ENCODE measurements at places on chromosomes 1 and 21.

- peak; percentile 6 for DNase-seq
Measured at GRCh38 chr1:21175670-21176581, 771 bp downstream of the EIF4G3 start.

- DNase-seq = no peak
Measured at GRCh38 chr1:11283151-11283550, 10.2 kb downstream of the UBIAD1 start.

DNA sequence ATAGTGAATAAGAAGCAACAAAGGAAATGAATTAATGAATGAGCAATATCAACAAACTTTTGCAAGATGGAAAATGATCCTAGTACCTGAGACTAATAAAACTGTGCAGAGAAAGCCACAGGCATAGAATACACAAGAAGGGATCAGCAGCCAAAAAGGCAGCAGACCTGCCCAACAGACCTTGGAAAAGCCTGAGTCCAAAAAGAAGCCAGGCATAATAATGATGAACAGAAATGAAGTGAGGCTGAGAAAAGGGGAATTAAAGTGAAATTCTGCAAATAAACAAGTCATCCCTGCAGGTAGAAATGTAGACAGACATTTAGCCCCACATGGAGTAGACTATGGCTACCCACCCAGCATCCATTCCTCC is 10.3 kb upstream of the PHTF1 start:
- DNase-seq = no peak

DNA sequence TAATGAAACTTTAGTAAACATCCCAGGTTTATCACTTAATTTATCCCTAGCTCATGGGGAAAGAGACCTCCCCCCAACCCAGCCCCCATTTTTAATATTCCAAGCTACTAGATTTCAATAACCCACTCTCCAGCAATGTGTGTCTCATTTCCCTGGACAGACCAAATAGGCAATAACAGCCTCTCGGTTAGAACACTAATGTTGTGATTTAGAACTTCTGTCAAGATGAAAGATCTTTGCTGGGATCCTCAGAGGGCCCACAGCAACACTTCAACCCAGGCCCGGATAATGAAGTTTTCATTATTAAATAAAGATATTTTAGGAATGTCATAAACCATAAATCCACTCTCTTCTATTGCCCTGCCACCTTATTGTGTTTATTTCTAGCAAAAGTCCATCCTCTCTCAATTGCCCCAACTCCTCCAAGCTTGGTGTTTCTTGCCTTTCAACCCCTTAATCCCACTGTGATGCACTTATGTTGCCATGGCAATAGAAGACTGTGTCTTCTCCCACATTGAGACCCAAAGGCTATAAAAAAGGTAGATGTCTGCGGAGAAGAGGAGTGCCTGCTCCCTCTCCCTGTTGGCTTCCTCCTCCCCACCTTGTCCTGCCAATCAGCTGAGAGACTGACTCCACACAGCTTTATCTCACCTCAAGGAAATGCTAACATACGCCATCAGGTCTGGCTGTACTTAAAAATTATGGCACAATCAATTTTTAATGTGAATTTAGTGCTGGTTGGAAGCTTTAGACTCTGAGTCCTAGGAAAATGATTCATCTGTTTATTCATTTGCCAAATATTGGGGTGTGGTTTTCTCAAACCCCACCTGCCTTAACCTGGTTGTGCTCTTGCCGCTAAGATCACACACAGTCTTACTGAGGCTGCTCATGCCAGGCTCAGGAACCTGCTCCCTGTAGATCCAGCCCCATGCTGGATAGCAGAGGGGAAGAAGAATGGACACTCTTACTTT is 258.3 kb upstream of the CAMK1G start:
- no peak for DNase-seq

DNA sequence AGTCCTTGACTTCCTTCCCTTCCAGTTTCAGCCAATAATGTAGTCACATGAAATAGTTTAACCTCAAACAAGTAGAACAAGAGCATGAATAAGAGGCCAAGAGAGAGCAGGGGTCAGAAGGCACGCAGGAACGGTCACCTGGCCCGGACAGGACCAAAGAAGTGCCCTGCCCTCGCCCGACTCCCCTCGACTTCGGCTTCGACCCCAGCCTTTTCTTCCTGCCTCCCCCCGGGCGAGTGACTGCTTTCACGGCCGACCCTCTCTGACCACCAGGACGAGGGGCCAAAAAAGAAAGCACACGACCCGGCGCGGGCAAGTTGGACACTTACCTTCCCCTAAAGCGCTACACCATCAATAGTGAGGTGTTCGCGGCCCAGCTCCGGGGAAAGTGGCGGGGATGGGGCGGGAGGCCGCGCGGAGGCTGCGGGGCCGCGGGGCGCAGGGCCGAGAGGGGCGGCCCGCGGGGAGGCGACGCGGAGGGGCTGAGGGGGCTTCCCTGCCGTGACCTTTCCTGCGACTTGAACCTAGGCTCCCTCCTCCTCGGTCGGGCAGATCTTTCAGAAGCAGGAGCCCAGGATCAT is 519 bp downstream of the RERE start:
- no peak for DNase-seq

DNA sequence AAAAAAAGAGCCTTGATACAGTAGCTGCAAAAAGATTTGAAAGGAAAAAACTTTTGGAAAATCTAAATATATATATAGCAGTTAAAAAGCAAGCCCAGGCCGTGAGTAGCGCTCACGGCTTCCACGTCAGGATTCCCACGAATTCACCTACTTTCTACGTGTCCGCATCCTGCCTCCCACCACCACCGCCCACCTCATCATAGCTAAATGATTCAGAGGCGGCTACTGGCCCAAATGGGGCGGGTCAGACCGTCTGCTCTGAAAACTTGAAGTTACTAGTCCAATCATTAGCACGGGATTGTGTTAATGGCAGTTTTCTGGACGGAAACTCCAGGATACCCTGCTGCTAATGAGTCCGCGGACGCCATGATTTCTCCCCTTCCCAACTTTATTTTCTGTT is 1.3 kb upstream of the CCSAP start:
- no peak for DNase-seq

GRCh38 chr1:97806996-97807520 is 113.8 kb downstream of the DPYD start:
- DNase-seq = no peak

GRCh38 chr1:7555391-7556185 is 215.5 kb upstream of the VAMP3 start:
- no peak for DNase-seq

- no peak for DNase-seq
Measured at GRCh38 chr1:232305050-232305449, 324.9 kb downstream of the SIPA1L2 start.

GRCh38 chr1:91621907-91622306 is 121.3 kb downstream of the CDC7 start:
- DNase-seq = no peak

DNA sequence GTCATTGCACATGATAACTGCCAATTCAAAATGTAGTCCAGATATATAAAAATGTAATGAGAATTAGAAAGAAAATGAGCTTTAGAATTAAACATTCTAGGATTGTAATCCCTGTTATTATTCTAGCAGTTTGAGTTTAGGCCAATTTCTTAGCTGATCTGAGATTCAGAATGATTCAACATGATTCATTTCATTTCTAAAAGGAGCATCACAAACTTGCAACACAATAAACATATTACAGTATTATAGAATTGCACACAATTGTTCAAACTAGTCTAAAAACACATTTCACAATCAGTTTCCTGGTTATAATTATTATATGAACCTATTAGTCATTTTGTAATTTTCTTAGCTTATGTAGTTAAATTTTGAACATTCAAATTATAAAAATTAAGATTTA is 43.3 kb upstream of the TSHB start:
- DNase-seq = no peak

- no peak for DNase-seq
Measured at GRCh38 chr1:65393347-65393746, 27.1 kb upstream of the LEPR start.

- no peak for DNase-seq
Measured at GRCh38 chr1:106055855-106056254, 1000.6 kb upstream of the PRMT6 start.

GRCh38 chr1:185360714-185361113 is 43.7 kb upstream of the IVNS1ABP start:
- DNase-seq = no peak

GRCh38 chr21:18318156-18318555 is 73.5 kb downstream of the CHODL start:
- no peak for DNase-seq

DNA sequence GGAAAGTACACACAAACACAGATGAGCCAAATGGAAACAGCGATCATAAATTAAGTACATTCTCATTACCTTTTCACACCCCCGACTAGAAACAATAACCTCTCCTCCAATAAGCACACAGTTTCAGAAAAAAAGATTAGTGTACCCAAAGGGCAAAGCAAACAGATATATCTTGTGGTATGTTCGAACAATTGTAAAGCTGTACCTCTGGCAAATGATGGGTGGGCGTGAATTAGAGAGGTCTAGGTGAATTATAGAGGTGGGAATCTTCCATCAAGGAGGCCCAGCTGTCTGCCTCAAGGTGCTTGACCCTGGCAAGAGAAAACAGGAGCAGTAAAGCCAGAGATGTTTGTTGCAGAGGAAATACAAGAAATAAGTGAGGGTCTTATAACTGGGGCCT is 715.3 kb upstream of the NEGR1 start:
- no peak for DNase-seq

DNA sequence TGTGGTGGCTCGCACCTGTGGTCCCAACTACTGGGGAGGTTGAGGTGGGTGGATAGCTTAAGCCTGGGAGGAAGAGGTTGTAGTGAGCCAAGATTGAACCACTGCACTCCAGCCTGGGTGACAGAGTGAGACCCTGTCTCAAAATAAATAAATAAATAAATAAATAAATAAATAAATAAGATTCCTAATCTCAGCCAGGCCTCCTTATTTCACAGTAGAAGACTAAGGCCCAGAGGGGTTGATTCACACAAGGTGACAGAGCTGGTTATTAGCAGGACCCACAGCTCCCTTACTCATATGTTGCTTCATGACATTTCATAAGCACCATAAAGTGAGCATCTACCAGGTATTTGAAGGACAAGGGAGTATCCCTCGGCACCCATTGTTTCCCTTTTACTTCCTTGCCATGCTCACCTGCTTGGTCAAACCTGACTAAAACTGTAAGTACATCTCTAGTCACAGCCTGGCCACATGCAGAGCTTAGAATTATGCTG is 32.7 kb downstream of the ALG14 start:
- DNase-seq = no peak

- no peak for DNase-seq
Measured at GRCh38 chr1:203044546-203045250, 18.4 kb downstream of the PPFIA4 start.

DNA sequence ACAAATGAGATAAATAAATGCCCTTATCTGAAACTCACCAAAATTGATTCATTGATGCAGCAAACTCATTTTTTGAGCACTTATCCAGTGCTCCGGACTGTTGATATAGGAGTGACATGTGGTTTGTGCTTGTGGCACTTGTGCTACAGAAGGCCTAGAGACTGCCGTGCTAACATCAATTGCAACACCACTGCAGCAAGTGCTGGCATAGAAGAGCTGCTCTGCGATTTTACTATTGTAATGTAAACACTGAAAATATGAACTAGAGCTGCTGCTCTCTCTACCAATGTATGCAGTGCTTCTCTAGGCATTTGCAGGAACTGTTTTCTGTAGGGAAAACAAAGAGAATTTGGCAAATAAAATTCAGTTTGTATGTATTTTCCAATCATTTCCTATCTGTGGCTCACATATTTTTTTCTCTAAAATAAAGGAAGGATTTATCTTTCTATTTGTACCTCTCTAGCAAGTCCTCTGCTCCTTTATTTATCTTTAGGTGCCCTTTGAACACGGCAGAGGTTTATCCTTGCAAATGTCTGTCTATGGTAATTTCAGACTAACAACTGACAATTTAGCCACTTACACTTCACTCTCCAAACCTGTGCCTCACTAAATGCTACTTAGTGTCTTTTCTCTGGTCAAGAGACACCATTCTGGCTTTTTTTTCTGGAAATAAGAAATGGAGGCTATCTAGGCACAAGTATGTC is 409.5 kb upstream of the ADGRL2 start:
- no peak for DNase-seq

- no peak for DNase-seq
Measured at GRCh38 chr1:206663362-206663761, 21.3 kb upstream of the MAPKAPK2 start.

- no peak for DNase-seq
Measured at GRCh38 chr1:214066936-214067335, 79.2 kb downstream of the PROX1 start.

GRCh38 chr1:107865627-107866026 is 99.4 kb downstream of the VAV3 start:
- no peak for DNase-seq

- DNase-seq = no peak
Measured at GRCh38 chr1:247647864-247648263, 31.7 kb downstream of the OR13G1 start.

GRCh38 chr1:50246869-50247268 is 138.1 kb downstream of the ELAVL4 start:
- no peak for DNase-seq

GRCh38 chr21:17841103-17841502 is 21.9 kb upstream of the C21orf91 start:
- no peak for DNase-seq

DNA sequence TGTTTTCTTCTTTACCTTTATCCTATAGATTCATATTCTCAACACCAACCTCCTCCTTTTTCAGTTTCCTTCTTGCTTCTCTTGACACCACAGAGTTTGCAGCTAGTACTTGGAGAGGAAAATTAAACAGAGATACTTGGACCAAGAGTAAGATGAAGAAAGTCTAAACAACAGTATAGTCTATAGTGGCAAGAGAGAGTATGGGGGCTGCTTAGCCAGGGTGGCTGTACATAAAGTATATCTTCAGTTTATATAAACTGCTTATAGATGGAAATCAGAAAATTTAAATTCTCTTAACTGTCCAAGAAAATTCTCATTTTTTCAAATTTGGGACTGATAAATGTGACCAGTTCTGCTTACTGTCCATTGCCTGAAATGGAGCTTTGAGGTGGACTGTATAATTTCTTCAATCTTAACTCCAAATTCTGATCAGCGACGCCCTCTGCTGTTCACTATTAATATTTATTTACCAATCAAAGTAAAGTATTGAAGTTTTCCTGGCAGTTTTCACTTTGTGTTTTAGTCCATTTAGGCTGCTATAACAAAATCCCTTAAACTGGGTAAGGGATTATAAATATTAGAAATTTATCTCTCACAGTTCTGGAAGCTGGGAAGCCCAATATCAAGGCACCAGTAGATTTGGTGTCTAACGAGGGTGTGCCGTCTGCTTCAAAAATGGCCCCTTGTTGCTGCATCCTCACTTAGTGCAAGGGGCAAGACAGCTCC is 14.8 kb upstream of the METTL18 start:
- DNase-seq = no peak

- no peak for DNase-seq
Measured at GRCh38 chr1:182835806-182836205, 3.3 kb upstream of the DHX9 start.

GRCh38 chr1:220889333-220889732 is 10.1 kb downstream of the HLX start:
- no peak for DNase-seq

- no peak for DNase-seq
Measured at GRCh38 chr1:113515498-113515897, 125.2 kb downstream of the MAGI3 start.

- no peak for DNase-seq
Measured at GRCh38 chr1:164064501-164064900, 494.5 kb upstream of the PBX1 start.

All from stimulated activated CD8-positive, alpha-beta memory T cell treated with anti-CD3 and anti-CD28 coated beads, Interleukin-7, amount 100 ng/mL, for 1 hour (primary cell).